Sigmoid colon (tissue), 7 donors: ENCODE measurements at places on chromosomes 5 and 9.

DNA sequence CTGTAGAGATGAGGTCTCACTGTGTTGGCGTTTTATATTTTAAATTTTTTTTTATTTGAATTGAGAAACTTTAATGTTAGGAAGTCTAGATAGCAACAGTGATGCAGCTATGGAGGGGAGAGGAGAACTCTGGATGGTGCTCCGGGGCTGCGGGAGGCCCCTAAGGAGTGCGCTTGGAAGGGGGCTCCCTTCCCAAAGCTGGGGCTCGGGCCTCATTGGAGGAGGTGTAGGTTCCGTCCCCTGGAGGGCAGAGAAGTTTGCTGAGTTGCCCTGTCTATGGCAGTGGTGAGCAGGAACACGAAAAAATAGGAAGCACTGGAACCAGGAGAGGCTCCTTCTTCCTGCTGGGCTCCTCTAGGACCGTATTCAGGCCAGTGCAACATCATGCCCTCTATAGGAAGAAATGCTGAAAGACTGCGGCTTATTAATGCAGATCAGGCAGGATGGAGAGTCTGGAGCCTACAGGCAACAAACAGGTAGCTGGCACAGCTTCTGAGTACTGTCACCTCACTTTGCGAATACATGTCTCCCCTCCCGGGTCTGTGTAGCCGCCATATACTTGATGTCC is 16.1 kb downstream of the AHRR start:
- no peak for DNase-seq

- DNase-seq: no peak
These were observed 221.0 kb downstream of the TSSK1B start for GRCh38 chr5:113213551-113214425.

DNA sequence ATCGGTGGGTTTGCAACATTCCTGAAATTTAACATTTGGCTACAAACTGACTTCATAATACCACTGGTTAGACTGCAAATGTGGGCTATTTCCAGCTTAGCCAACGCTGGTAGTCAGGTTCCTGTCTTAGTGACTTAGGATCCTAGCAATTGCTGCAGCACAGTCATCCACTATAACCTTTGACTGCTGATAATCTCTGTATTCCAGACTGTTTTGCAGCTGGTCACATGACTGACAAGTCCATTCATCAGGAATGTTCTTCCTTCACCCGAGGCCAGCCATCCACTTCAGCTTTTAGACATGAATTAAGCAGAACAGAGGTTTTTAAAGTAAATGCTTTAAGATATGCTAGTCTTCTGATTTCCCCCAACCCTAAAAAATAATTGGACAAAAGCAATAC is 425.9 kb upstream of the MPDZ start:
- no peak for DNase-seq

DNA sequence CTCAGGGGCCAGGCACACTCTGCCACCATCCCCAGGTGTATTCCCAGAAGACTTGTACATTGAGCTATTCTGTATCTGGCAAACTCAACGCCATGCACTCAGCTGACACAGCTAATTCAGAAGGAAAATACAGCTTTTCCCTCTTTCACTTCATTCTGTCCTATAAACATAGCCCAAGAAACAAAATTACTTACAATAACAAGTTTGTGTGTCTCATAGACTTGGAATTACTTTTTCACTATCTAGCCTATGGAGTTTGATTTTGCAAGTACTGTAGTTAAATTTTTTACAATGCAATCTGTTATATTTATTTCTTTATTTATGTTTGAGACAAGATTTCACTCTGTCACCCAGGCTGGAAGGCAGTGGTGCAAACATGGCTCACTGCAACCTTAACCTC is 125.1 kb upstream of the KLF9 start:
- no peak for DNase-seq

DNA sequence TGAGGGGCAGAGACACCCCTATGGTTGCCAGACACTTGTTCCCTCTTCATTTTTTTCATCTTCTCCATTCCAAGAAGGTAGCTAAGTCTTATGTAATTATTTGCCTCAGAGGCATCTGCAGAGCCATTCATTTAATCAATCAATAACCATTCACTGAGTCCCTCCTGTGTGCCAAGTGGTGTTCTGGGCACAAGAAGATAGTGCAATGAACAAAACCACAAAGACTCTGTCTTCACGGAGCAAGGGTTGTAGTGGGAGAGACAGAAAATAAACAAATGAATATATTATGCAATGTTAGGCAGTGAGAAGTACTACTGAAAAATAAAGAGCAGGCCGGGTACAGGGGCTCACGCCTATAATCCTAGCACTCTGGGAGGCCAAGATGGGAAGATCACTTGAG is 41.4 kb upstream of the CTNNA1 start:
- no peak for DNase-seq

DNA sequence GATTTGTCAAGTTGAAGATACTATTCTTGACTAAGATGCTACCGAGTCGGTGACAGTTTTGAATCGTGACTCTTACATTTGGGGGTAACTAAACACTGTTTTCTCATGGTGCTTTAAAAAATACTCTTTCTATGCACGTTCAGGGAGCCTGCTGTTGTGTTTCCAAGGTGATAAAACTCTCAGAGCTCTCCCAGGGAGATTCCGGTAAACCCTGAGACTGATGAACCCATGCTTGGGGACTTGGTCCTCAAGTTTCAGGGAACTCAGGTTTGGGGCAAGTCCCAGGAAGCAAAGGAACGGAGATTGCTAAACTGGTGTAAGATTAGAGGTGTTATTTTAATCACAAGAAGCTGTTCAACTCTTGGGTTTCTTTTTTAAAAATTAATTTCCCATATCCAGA is 1.4 kb downstream of the GDA start:
- no peak for DNase-seq

- no peak for DNase-seq
These were observed 5.8 kb upstream of the FSTL4 start for GRCh38 chr5:133618141-133618540.

- no peak for DNase-seq
These were observed 2.8 kb upstream of the HBEGF start for GRCh38 chr5:140349244-140349643.

- DNase-seq: no peak
These were observed 53.5 kb downstream of the RGS3 start for GRCh38 chr9:113516840-113517577.

GRCh38 chr5:160451281-160451680 is 29.6 kb downstream of the PTTG1 start:
- no peak for DNase-seq

GRCh38 chr5:163373436-163374084 is 63.8 kb upstream of the CCNG1 start:
- no peak for DNase-seq

DNA sequence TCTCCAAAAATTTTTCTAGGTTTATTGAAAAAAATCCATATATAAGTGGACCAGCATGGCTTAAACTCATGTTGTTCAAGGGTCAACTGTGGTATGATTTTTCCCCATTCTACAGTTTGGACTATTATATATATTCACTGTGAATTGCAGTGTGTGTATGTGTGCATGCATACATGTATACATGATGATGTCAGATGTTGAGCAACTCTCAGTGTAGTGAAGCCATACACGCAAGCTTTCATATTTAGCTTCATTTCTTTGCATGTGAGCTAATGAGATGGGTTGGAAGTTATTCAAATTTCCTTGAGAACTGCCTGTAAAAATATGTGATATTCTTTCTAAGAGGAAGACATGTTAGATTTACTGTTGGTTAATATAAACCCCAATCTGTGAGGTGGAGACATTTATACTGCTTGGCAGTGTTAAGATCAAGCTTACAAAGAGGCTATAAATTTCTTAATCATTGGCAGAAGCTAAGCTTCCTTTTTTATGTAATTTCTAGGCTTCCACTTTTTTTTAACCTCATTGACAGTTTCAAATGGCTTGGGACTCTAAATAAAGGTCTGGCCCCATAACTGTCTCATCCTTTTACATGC is 134.8 kb downstream of the GABRG2 start:
- DNase-seq: no peak

DNA sequence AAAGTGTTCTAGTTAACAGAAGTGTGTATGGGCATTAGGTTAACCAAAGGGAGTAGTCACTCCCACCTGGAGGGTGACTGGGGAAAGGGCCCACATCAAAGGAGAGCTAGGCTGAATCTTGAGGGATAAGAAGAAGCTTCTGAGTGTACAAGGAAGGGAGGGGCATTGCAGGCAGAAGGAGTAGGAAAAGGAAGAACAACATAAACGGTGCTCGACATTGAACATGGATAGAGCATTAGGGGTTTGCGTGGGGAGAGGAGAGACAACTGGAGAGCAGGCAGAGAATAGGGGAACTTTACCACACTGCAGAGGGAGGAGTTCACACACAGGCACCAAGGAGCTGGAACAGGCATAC is 5.3 kb upstream of the GLRX start:
- DNase-seq: no peak

- no peak for DNase-seq
These were observed 151.1 kb downstream of the GLIS3 start for GRCh38 chr9:4148751-4149150.

- DNase-seq: no peak
These were observed 11.3 kb downstream of the C9orf50 start for GRCh38 chr9:129609486-129610212.

DNA sequence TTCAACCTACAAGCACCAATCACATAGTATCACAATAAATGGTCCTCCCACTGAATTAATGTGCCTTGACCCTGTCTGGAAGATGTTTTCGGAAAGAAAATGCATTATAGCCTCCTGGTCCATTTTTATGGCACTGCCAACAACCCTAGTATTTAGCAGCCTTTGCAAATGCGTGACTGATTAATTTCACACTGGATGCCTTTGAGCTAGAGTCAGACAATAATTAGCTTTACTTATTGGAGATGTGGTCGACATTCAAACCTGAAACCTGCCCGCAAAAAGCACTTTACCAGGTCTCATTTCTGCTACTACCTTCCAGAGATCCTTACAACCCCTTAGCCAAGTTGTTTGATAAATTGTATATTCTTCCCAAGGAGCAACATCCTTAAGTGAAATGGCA is 119.3 kb upstream of the DPYSL3 start:
- no peak for DNase-seq

GRCh38 chr5:42840269-42840668 is 28.6 kb upstream of the SELENOP start:
- peak; percentile 81 for DNase-seq

- DNase-seq: no peak
These were observed 179.6 kb upstream of the SGCD start for GRCh38 chr5:156147261-156147943.

DNA sequence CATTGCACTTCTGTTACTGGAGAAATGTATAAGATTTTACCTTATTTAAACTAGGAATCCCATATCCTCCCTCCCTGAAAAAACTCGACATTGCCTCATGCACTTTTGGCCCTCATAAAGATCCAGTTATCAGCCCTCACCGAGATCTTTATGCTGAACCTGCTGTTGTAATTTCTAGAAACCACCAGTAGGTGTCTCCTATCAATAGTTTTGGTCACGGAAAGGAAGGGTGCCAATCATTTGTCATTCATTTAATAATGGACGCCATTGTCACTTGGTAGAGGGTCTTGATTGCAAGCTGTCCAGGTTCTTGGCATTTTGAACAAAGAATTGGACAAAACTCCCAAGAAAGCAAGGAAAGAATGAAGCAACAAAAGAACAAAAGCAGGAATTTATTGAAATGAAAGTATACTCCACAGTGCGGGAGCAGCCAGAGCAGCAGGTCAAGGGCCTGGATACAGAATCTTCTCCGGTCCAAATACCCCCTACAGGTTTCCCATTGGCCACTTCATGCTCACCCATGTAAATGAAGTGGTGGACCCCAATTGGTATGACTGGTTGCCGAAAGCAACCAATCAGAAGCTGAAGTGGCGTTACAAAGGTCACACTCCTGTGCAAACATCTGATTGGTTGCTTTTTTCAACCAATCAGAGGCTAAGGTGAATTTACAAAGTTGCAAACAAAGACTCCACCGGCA is 524.3 kb downstream of the PSAT1 start:
- DNase-seq: no peak

- DNase-seq: peak; percentile 58
These were observed 27.4 kb upstream of the ENHO start for GRCh38 chr9:34550016-34550680.

DNA sequence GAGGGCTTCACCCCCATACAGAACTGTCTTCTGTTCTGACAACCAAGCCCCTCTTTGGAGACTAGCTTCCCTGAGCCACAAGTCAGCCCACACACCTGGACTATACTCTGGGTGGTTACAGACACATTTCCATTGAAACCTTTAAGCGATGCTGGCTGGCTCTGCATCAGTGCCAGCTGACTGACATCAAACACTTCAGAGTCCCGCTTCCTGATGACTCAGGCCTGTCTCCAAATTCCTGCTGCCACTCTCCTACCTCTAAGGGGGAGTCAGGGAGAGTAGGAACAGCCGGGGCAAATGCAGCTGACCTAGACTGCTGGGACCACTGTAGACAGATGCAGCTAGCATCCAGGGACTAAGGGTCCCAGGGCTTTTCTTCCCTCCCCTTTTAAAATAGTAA is 59.4 kb downstream of the SIL1 start:
- peak; percentile 75 for DNase-seq

DNA sequence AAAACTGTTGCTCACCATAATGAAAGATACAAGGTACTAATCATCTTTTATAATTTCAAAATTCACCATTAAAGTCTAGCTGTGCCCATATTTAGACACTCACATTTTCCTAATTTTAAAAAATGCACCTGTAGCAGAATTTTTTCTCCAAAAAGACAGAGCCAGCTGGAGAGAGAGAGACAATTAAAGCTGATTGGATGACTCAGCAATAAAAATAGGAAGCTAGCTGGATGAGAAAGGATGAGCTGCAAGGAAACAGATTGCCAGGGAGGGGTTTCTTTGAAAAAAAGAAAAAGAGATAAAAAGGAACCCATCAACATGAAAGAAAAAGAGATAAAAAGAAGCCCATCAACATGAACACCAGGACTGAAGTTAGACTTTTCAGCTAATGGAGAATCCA is 73.8 kb downstream of the HCN1 start:
- DNase-seq: no peak

GRCh38 chr9:14741369-14741768 is 18.8 kb upstream of the CER1 start:
- DNase-seq: no peak

DNA sequence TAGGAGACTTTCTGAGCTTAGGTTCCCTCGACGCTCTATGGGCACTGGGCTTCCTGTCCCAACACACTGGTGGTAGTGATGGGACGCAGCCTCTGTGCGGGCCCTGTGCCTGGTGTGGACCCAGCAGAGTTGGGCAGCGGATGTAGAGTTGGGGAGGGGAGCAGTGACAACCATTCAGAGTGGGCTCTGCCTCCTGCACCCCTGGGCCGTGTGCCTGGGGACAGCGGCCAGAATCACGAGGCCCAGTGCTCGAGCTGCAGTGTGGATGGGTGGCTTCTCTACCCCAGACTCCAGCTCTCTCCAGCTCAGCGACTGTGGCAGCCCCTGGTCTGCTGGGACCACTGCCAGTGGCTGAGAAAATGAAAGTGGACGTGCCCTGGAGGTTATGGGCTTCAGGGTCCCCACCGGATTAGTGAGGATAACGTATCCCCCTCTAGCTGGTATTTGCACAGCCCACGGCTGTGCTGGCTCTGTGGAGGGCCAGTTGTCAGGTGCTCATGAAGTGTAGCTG is 18.6 kb downstream of the RXRA start:
- DNase-seq: no peak

GRCh38 chr5:35457912-35458823 is 159.5 kb upstream of the SPEF2 start:
- no peak for DNase-seq
